Activated B cell treated with CpG ODN at 0.5 μM for 24 hours (primary cell): ENCODE measurements at places on chromosomes 3 and 15.

- no peak for DNase-seq
Measured at GRCh38 chr3:17782751-17783150, 40.3 kb upstream of the TBC1D5 start.

DNA sequence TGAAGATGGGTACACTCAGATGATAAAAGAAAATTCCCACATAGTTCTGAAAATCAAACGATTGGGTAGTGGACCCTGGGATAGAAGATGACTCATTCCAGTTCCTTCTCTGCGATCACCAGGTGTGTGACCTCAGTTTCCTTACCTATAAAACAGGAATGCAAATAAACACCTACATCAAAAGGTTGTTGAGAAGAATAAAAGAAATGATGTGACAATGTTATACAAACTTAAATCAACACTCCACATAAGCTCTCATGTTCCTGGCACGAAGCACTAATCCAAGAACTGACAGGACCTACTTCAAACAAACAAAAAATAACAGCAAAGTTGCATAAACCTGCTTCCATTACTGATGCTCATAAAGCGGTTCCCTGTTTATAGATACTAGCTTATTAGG is 69.2 kb downstream of the RORA start:
- DNase-seq = no peak

DNA sequence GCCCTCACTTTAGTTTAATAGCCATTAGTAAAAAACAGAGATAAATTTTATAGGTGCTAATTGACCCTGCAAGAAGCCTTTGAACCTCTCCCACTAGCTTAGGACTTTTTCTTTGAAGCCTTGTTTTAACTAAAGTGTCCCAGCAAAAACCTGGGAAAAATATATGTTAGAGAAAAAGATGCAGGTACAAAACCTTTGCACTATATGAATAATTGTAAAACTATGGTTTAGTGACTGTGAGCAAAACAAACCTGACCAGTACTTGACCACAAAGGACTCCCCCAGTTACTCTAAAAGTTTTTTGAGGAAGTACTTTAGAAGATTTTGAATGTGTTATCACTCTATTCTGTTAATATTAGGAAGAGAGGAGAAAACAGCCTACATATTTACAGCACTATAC is 123.3 kb upstream of the TP63 start:
- DNase-seq = no peak

DNA sequence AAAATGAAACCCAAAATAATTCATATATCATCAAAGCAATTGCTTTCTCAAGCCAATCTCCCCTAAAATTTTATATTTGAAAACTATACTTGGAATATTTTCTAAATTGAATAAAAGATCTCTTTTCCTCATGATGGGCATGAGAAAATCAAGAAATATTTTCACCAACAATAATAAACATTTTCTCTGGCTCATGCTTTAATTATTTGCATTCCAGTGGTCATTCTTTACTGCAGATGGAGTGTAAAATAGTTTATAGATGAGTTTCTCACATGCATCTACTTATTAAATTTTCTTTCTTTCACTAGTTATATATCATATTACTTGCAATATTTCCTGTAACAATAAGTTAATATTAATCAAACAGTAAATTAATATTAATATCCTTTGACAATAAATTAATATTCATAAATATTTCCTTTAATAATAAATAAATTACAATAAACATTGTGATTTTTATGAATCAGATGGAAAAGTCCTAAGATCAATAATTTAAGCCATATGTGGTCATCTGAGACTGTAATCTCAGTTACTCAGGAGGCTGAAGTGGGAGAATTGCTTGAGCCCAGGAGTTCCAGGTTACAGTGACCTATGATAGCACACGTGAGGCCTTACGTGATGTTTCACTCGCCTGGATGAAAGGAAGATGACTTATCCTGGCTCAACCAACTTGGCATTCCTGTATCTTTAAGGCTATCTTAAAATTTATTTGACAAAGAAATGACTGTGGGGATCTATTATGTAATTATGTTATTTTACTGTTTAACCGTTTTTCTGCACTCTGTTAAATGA is 958.8 kb downstream of the ZPLD1 start:
- no peak for DNase-seq

- DNase-seq = no peak
Measured at GRCh38 chr15:28960979-28961378, 75.2 kb downstream of the APBA2 start.

DNA sequence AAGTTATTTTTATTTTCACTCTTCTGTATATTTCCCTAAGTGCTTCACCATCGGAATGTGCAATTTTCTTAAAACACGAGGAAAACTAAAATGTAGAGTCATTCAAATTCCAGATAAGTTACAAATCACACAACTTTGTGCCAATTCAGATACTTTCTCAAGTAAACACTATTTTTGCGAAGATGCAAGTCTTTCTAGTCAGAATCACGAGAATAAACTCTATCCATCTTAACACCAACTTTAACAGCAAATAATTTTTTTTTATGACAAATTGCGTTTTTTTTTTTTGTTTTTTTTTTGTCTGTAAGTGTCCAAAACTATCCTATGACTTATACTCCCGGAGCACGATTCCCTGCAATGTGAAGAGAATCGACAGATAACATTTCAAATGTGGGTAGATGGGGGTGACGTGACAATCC is 1.3 kb downstream of the STAG1 start:
- DNase-seq = no peak

- no peak for DNase-seq
Measured at GRCh38 chr3:189806171-189806951, 175.2 kb downstream of the TP63 start.

GRCh38 chr15:33473005-33473404 is 162.2 kb downstream of the RYR3 start:
- no peak for DNase-seq

GRCh38 chr15:40197434-40197833 is 36.6 kb downstream of the BUB1B start:
- DNase-seq = no peak

- DNase-seq = no peak
Measured at GRCh38 chr3:137642831-137643230, 121.3 kb upstream of the SOX14 start.

DNA sequence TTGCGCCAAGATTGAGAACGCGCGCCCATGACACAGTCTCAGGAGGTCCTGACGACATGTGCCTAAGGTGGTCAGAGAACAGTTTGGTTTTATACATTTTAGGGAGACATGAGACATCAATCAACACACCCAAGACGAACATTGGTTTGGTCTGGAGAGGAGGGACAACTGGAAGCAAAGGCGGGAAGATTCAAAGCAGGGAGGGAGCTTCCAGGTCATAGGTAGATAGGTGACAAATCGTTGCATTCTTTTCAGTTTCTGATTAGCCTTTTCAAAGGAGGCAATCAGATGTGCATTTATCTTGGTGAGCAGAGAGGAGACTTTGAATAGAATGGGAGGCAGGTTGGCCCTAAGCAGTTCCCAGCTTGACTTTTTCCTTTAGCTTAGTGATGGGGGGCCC is 828.4 kb upstream of the DPPA4 start:
- DNase-seq = no peak

DNA sequence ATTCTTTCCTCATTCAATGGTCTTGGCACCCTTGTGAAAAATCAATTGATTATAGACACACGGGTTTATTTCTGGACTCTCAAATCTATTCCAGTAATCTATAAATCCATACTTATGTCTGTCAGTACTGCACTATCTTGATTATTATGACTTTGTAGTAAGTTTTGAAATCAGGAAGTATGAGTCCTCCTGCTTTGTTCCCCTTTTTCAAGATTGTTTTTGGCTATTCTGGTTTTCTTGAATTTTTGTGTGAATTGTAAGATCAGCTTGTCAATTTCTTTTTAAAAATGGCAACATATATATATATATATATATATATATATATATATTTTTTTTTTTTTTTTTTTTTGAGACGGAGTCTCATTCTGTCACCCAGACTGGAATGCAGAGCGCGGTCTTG is 32.3 kb upstream of the CFAP20DC start:
- no peak for DNase-seq

DNA sequence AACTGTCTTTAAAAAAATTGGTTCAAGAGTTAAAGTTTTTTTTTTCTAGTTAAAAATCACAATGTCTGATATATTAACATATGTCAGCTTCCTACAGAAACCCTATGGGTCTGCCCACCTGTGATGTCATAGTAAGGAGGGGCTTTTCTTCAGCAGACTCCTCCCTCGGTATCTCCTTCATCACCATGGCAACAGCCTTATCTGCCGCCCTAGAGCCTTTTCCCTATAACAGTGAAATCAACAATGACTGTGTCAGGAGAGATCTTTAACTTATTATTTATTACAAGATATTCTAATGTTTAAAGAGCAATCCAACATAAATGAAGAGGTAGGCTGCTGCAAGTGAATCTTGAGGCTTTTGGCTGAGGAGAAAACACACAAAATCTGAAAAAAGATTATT is 138.7 kb downstream of the PEX5L start:
- no peak for DNase-seq

DNA sequence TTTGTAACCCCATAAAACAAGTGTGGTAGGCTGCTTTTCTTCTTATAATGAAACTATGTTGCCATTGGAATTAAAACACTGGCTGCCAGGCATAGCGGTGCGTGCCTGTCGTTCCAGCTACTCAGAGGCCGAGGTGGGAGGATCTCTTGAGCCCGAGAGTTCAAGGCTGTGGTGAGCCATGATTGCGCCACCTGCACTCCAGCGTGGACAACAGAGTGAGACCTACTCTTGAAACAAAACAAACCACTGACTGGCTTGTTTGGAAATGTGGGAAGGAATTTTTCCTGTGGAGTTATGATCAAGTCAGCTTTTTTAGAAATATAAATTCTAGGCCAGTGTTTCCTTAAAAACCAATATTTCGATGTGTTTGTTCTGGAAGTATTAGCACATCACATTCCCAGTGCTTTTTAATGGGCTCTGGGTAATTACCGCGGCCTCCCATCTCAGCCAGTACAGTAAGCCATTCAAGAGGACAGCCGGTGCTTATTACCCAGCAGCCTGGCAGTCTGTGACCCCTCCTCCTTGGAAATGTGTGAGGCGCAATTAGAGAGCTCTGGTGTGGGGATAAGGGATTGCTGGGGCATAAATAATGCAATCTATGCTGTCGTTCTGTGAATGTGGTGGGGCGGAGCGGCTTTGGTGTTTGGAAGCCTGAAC is 58.3 kb upstream of the TRAK1 start:
- no peak for DNase-seq

- no peak for DNase-seq
Measured at GRCh38 chr3:141111364-141112155, 60.4 kb downstream of the SPSB4 start.

DNA sequence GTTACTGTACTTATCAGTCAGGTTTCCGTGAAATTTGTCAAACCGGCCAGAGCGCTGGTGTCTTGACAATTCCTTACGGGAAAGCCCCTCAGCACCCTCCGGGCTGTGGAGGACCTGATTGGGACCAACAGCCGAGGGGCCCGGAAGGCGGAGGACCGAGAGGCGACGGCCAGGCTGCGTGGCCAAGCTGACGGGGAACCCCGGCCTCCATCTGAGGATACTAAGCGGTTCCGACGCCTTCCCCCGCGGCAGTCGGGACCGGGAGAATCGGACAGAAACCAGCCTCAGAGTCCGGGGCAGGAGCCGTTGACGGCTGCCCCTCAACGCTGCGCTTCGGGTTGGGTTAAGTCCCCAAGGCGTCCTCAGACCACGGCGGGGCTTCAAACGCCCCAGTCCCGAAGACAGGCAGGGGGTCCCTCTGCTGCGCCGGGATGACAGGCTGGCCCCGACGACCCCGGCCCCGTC is 499 bp downstream of the ALDH1A2 start:
- peak; percentile 16 for DNase-seq

- no peak for DNase-seq
Measured at GRCh38 chr3:184765047-184765729, 46.8 kb upstream of the VPS8 start.

- no peak for DNase-seq
Measured at GRCh38 chr3:24968036-24968435, 460.0 kb upstream of the RARB start.

GRCh38 chr3:8773941-8774542 is 4.6 kb upstream of the OXTR start:
- DNase-seq = no peak

- no peak for DNase-seq
Measured at GRCh38 chr3:159724627-159725026, 264.0 kb upstream of the IL12A start.

- no peak for DNase-seq
Measured at GRCh38 chr15:39925112-39925842, 5.2 kb upstream of the GPR176 start.

DNA sequence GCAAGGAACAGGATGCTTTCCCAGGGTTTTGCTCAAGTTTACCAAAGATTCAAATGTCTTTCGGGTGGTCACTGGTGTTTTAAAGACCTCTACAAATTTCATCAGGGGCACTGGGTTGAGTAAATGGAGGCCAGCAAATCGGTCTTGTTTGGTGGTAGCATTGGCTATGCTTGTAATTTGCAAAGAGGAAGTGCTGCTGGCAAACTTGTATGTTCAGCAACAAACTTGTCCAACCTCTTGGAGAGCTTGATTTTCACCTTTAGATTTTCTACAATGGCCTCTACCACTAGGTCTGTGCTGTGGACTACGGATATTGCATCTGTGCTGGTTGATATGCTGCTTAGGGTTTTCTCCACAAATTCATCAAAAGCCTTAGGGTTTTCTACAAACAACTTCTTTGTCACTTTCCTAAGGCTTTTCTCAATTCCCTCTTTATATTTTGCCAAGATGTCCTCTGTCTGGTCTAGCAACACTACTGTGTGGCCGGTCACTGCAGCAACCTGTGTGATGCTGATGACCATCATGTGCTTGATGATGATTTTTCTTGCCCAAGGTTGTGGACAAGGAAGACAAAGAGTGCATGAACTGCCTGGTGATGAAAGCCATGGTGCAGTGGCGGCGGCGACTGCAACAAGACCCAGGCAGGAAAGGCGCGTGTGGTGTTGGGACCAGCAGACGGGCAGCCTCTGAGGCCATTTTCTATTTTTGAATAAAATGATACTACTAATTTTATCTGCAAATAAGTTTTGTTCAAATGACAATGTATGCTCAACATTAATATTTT is 50.8 kb downstream of the RFX7 start:
- no peak for DNase-seq

DNA sequence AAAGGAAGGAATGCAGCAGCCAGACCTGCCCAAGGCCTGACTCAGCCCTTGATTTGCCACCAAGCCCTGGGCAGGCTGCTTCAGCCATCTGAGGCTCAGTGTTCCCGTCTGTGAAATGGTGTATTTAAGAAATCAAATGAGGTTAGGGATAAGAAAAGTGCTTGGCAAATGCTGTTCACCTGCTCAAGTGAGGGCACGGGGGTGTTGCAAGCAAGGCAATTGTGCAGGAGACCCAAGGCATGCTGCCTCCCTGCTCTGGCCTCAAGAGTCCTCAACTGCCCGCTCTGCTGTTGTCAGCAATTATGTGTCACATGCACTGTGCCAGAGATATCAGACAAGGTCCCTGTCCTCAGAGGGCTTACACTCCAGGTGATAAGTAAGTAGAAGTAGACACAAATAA is 101.8 kb downstream of the TPRA1 start:
- no peak for DNase-seq
